Peyer's patch (tissue), 4 donors: ENCODE measurements at places on chromosomes 4 and X. TPM values are rescaled to one million over a fixed set of nuclear protein-coding genes. Genes with fewer than 3 reads are reported as not detected.

PPBP gene
- not detected for total RNA-seq

PPM1K gene
- total RNA-seq: 7.0 TPM

C4orf50 gene
- 0.83 TPM for total RNA-seq

- no peak overlapping the region for H3K27ac ChIP-seq
- H3K36me3 ChIP-seq: no peaks in the 10 kb centered on the region
- no peak for DNase-seq
- H3K4me1 ChIP-seq: no peaks in the 10 kb centered on the region
- no peak overlapping the region for H3K4me3 ChIP-seq
These were observed 87.3 kb upstream of the EMCN start for GRCh38 chr4:100605144-100605543.

DNA sequence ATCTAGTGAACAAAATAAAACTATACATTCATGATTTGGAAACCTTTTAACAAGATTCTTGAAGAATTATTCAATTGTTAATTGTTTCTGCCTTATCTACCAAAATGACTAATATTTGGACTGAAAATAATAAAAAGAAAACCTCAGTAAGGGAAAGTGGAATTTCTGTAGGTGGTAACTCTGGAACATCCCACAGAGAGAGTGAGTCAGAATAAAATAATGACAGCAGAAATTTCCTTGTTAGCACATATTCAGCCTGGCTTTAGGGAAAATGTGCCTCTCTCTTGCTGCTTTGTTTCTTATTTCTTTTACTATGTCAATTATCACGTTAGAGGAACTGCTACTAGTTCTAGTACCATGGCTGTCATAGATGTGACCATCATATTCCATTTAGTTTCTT, 421.5 kb upstream of the GNPDA2 start:
- H3K4me3 ChIP-seq: no peak overlapping the region
- no peaks in the 10 kb centered on the region for H3K27me3 ChIP-seq
- H3K36me3 ChIP-seq: no peaks in the 10 kb centered on the region
- H3K4me1 ChIP-seq: no peaks in the 10 kb centered on the region
- H3K27ac ChIP-seq: no peak overlapping the region

GRCh38 chrX:72255445-72255844, 16.6 kb upstream of the ERCC6L start:
- no peak for DNase-seq
- H3K4me3 ChIP-seq: no peak overlapping the region
- no peak overlapping the region for H3K27ac ChIP-seq
- H3K4me1 ChIP-seq: no peaks in the 10 kb centered on the region
- no peaks in the 10 kb centered on the region for H3K36me3 ChIP-seq
- no peaks in the 10 kb centered on the region for H3K27me3 ChIP-seq

- no peaks in the 10 kb centered on the region for H3K27me3 ChIP-seq
- H3K4me1 ChIP-seq: no peaks in the 10 kb centered on the region
- no peaks in the 10 kb centered on the region for H3K36me3 ChIP-seq
- DNase-seq: no peak
- no peak overlapping the region for H3K4me3 ChIP-seq
These were observed 45.6 kb downstream of the MAOB start for GRCh38 chrX:43836435-43837184.

TRIML2 gene
- not detected for total RNA-seq

- no peaks in the 10 kb centered on the region for H3K4me1 ChIP-seq
- H3K27me3 ChIP-seq: no peaks in the 10 kb centered on the region
- DNase-seq: no peak
- no peak overlapping the region for H3K27ac ChIP-seq
- H3K36me3 ChIP-seq: no peaks in the 10 kb centered on the region
- H3K4me3 ChIP-seq: no peak overlapping the region
These were observed 16.9 kb downstream of the STAP1 start for GRCh38 chr4:67575232-67576058.

- DNase-seq: no peak
- H3K27me3 ChIP-seq: no peaks in the 10 kb centered on the region
- H3K4me1 ChIP-seq: no peaks in the 10 kb centered on the region
These were observed 210.9 kb downstream of the SLIT2 start for GRCh38 chr4:20462426-20463175.

DNA sequence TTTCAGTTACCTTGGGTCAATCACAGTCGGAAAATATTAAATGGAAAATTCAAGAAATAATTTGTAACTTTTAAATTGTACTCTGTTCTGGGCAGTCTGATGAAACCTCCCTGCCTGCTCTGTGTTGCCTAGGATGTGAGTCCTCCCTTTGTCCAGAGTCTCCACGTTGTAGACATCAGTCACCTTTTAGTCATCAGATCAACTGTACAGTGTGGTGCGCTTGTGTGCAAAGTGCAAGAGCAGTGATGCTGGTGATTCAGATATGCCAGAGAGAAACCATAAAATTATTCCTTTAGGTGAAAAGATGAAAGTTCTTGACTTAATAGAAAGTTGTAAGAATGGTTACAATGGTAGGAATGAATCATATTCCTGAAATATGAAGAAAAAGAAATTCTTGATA, 1.4 kb downstream of the SPATA4 start:
- H3K27ac ChIP-seq: no peak overlapping the region
- no peaks in the 10 kb centered on the region for H3K4me1 ChIP-seq
- no peak for DNase-seq

DNA sequence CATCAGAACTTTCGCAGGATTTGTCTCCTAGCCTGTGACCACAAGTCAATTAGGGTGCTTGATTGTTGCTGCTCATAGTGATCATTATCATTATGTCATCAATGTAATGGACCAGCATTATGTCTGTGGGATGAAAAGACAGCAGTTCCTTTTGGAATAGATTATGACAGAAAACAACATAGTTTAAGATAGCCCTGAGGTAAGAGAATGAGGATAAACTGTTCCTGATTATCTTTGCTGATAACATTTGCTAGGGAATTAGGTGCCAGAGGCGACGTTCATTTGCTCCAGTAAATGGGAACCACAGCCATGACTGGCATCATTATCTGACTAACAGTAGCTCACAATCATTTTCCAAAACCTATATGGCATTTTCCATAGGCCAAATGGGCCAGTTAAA, 12.7 kb upstream of the THOC2 start:
- H3K4me1 ChIP-seq: no peaks in the 10 kb centered on the region
- no peak for DNase-seq
- H3K4me3 ChIP-seq: no peak overlapping the region
- no peaks in the 10 kb centered on the region for H3K36me3 ChIP-seq
- no peaks in the 10 kb centered on the region for H3K27me3 ChIP-seq
- no peak overlapping the region for H3K27ac ChIP-seq

DNA sequence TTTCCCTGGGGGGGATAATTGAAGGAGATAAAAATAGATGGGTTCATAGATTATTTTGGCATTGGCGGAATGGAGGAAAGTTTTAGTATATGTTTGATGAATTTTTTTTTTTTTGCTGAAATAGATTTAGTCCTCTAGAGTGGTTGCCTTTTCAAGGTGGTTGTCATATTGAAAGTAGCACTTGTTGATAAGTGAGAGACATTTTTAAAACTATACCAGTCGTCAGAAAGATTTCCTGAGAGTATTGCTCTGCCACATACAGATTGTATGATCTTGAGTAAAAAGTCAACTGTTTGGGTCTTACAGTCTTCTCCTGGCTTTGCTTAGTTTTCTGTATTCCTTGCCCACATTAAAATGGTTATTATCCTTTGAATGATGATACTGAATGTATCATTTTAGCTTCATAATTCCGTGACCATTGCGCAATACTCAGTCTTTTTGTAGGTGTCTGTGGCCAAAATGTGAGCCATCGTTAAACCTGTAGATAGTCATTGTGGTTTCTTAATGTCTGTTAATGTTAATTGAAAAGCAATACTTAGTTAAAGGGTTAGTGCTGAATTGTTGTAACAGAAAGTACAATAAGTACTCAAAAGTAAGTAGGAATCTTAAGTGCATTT, 7.1 kb downstream of the SMARCAD1 start:
- no peak overlapping the region for H3K27ac ChIP-seq
- no peak overlapping the region for H3K4me3 ChIP-seq
- H3K36me3 ChIP-seq: no peaks in the 10 kb centered on the region
- DNase-seq: no peak
- H3K27me3 ChIP-seq: no peaks in the 10 kb centered on the region

CTAG1B gene
- total RNA-seq: not detected

GUCY1A1 gene
- 9.7 TPM for total RNA-seq

DNA sequence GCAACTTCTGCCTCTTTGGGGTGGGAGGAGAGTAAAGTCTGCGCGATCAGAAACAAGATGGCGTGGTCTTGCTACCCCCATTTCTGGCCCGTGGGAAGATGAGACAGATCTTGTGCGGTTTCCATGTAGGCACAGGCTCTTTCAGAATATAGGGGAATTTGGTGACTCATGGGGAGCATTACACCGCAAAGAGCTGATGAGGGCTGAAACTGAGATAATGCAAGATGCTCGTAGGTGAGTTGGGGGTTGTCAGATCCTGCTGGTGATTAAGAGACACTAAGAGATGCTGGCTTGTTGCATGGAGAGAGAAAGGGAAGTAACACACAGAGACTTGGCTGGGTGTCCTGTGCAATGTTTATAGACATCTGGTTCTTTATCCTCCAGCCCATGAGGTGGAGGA, 1.5 kb downstream of the EVC start:
- DNase-seq: no peak
- no peaks in the 10 kb centered on the region for H3K36me3 ChIP-seq
- no peak overlapping the region for H3K4me3 ChIP-seq
- no peaks in the 10 kb centered on the region for H3K27me3 ChIP-seq
- H3K4me1 ChIP-seq: no peaks in the 10 kb centered on the region

- DNase-seq: no peak
- H3K27me3 ChIP-seq: no peaks in the 10 kb centered on the region
- H3K36me3 ChIP-seq: peaks cover 10% of the 10 kb centered on the region
These were observed 127.2 kb downstream of the CHRNA9 start for GRCh38 chr4:40462326-40462725.

VSIG1 gene
- 0.38 TPM for total RNA-seq

DNA sequence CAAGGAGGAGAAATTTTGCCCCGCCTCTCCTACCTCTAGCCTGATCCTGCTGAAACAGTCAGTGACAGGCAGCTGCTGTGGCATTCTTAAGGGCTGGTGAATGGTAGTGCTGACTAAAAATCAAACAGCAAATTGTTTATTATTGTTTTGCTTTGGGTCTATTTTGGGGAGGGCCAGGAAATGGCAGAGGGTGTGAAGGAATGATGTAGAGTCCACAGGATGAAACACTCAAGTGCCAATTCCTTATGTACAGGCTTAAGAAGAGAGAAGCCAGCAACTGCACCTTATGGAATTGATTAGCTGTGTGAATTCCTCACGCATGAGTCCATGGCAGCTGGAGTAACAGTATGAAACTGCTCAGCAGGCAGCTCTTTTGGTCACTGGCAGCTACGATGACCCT, 39.7 kb downstream of the VEGFC start:
- no peaks in the 10 kb centered on the region for H3K4me1 ChIP-seq
- no peak overlapping the region for H3K4me3 ChIP-seq
- DNase-seq: no peak
- no peak overlapping the region for H3K27ac ChIP-seq
- H3K36me3 ChIP-seq: no peaks in the 10 kb centered on the region
- H3K27me3 ChIP-seq: no peaks in the 10 kb centered on the region

AKAP4 gene
- not detected for total RNA-seq

RTL3 gene
- total RNA-seq: 0.94 TPM

DNA sequence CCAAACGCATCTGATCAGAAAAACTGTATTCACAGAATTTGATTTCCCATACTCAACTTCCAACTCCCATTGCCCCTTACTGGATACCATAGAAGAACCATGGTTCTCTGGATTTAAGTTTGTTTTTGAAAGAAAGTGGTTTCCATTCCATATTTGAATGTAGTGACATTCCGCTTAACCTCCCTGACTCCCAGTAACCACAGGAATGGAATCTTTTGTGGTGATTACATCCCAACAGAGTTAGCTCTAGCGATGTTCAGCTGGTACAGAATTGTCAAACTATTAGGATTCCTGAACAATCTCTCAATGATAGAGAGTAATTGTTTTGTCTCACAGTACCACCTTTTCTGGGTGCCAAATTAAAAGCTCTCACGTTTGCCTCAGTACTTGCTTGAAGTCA, 1.7 kb downstream of the NUDT10 start:
- no peaks in the 10 kb centered on the region for H3K4me1 ChIP-seq
- H3K27me3 ChIP-seq: no peaks in the 10 kb centered on the region
- H3K4me3 ChIP-seq: no peak overlapping the region
- DNase-seq: no peak
